ENCODE measurements at places on chromosomes 16 and 17.

DNA sequence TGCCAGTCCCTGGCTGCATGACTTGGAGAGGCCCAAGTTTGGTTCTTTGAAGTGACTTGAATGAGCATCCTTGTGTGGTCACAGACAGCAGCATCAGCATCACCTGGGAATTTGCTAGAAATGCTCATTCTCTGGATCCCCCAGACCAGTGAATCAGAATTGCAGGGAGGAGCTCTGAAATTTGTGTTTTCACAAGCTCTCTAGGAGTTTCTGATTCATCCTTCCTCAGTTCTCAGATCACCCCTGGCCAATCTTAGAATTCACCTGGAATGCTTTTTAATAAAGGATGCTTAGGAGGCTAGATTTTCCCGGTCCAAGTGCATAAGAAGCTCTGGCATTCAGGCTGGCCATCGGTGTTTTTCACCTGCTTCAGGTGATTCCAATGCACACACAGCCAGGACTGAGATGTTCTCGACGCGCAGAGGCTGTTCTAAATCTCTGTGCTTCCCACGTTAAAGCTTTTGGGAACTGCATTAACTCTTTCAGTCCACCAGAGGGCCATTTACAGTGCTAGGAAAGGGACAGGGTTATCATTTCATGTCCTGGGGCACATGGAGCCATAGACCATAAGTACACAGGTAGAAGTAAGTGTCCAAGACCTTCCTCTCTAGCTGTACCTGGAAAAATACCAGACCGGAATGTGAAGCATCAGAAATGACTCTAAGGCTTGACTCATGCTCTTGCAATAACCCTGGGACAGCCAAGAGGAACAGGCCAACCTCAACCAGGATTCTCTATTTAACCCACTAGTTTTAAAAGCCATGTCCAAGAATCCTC is 85.7 kb upstream of the XYLT1 start:
- peak; percentile 37 for DNase-seq

DNA sequence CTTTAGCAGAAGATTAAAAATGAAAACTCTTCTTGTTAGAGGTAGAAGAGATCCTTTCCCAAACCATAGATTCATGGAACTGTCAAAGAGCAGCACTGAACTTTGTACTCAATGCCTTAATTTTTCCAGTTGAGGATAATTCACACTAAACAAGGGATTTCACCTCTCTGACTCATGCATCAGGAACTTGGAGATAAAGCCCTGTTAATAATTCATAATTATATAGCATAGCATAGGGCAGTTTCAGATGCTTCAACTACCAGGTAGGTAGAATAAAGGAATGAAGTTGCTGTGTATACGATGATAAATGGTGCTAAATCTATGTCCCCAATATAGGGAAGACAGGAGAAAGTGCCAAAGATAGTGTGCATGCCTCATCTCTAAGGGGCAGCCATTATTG is 450.4 kb downstream of the MAF start:
- DNase-seq, result no peak

GRCh38 chr16:68091380-68092261 is 6.5 kb downstream of the NFATC3 start:
- peak; percentile 78 for DNase-seq

DNA sequence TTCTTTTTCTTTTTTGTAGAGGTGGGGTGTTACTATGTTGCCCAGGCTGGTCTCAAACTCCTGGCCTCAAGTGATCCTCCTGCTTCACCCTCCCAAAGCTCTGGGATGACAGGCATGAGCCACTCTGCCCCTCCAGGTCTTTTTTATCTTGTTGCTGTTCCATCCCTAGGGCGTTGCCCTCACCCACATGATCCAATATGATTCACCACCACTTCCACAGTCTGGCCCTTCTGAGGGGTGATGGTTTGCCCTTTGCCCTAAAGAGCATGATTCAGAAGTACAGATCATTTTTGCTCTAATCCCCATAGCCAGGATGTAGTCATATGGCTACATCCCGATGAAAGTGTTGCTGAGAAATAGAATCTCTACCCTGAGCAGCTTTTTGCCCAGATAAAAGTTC is 18.8 kb downstream of the STX4 start:
- DNase-seq, result peak; percentile 81

- DNase-seq, result no peak
Measured at GRCh38 chr17:79600681-79601131, 10.1 kb downstream of the RBFOX3 start.

DNA sequence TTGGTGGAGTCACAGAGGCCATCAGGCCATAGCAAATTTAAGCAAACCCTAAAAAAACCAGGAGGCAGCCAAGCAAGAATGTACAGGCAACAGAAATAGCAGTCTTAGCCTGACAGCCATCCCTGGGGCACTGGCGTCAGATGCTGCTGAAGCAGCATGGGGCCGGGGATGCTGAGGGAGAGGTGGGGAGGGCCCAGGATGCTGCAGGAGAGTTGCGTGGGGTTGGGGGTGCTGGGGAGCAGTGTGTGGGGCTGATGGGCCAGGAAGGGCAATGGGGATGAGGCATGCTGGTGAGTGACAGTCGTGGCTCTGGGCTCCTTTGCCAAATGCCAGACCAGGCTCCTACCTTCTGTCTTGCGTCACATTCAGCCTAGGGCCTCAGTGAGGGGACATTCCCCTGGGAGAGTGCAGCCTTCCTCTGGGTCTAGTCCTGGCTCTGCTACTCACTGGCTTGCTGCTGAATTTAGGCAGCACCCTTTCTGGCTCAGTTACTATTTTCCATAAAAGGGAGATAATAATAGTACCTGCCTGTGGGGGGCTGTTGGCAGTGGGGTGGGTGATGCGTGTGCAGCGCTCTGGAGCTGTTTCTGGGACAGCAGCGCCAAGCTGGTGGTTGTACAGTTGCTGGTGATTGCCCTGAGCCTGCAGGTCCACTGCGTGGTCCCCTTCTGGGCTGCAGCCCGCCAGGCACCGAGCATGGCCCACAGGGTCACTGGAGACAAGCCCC is 88.1 kb downstream of the AMFR start:
- no peak for DNase-seq

GRCh38 chr16:84190731-84191388 is at the start of gene ADAD2:
TSS of gene ADAD2 (plus strand) at chr16:84191157. CDS start at chr16:84191231, 74 bp downstream.
- DNase-seq, result no peak

DNA sequence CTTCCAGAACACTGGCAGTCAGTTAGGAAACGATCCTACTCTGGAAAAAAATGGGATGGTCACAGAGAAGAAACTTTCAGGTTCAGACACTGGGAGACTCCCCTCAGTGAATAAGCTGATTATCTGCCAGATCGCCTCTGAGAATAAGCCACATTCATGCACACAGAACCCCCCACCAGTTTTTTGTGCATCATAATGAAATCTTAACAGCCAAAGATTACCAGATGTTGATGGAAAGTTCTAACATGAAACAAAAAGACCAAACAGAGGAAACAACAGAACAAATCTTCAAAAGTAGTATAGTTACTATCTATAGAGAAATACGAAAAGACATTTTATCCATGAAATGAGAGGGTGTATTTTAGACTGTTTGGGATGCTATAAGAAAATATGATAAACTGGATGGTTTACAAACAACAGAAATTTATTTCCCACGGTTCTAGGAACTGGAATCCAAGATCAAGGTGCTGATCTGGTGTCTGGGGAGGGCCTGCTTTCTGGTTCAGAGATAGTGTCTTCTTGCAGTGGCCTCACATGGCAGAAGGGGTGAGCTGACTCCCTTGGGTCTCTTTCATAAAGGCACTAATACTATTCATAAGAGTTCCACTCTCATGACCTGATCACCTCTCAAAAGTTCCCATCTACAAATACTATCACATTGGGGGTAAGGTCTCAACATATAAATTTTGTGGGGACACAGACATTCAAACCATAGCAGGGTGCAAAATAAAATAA is 8.0 kb upstream of the AMZ2 start:
- no peak for DNase-seq

GRCh38 chr17:65684631-65685030 is 123.2 kb upstream of the AXIN2 start:
- peak; percentile 75 for DNase-seq

DNA sequence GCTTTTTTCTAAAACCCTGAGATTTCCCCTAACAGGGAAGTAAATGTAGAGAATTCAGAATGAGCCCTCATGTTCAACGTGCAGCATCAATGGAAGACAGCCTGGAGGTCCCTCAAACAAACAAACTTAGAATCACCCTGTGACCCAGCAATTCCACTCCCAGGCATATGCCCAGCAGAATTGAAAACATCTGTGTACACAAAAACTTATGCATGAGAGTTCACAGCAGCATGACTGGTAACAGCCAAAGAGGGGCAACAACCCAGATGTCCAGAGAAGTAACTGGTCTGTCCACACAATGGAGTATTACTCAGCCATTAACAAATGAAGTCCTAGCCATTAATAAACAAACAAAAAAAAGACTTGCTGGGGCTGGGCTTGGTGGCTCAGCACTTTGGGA is 252.7 kb downstream of the PARN start:
- DNase-seq, result peak; percentile 30

DNA sequence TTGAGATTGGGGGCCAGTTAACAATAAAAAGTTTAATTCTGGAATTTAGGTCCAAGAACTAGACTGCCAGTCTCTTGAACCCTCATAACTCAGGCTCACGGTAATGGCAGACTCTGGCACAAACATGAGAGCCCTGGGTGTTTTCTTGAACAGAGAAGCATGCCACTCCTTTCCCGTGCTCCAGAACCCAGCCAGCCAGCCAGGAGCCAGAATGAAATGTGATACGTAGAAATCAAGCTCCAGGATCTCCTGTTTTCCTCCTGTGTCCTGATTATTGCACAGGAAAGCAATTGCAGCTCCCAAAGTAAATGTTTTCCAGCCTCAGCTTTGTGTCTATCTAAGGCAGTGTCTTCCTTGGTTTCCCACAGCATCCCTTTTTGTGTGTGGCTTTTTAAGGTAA is 46.2 kb upstream of the NOL11 start:
- peak; percentile 13 for DNase-seq

DNA sequence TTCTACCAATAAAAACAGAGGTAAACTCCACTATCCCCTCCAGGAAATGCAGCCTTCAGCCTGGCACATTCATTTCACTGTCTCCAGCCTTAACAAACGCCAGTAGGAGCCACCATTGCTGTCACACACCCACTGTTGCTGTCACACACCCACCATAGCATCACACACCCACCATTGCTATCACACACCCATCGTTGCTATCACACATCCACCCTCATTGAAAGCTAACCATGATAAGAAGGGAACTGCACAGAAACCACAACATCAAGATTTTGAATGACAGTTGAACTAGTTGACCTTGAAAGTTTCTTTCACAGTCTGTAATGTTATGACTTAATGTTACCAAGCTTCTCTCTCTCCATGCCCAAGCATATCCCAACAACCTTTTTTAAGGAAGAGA is 38.1 kb downstream of the SHCBP1 start:
- no peak for DNase-seq

DNA sequence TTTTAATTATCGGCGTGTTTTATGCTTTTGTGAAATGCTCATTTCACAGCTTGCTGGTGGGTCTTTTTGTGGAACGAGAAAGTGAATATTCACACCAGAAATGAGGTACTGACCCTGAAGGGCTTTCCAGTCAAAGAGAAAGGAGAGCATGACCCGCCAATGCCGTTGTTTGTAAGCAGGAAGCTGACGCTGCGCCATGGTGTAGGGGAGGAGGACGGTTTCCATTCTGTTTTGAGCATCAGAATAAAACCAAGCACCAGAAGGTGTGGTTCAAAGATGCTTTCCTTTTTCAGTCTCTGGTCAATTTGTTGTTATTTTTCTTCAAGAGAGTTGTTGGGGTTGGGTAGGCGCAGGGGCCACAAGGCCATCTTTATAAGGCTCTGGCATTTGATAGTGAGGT is 669.3 kb downstream of the WWOX start:
- no peak for DNase-seq

DNA sequence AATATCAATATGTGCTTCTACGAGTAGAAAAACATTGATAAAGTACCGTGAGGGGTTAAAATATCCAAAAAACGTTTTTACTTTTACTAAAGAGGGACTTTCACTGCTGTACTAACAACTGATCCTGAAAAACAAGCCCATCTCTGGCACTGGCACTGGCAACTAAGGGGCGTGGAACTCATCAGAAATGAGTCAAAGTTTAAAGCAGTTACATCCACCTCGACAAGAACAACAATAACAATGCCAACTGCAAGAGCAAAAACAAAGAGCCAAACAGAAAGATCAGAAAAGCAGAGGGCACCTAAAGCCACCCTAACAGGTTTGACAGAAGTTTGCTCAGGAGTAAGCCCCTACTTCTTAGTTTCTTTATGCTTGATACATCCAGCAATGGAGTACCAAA is 13.1 kb downstream of the MBTPS1 start:
- peak; percentile 26 for DNase-seq

DNA sequence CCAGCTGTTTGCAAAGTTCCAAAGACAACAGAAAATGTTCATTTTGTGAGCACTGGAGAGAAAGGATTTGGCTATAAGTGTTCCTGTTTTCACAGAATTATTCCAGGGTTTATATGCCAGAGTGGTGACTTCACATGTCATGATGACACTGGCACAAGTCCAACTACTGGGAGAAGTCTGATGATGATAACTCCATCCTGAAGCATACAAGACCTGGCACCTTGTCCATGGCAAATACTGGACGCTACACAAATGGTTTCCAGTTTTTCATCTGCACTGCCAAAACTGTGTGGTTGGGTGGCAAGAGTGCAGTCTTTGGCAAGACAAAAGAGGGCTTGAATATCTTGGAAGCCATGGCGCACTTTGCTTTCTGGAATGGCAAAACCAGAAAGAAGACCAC is 385.0 kb downstream of the CDH11 start:
- no peak for DNase-seq

DNA sequence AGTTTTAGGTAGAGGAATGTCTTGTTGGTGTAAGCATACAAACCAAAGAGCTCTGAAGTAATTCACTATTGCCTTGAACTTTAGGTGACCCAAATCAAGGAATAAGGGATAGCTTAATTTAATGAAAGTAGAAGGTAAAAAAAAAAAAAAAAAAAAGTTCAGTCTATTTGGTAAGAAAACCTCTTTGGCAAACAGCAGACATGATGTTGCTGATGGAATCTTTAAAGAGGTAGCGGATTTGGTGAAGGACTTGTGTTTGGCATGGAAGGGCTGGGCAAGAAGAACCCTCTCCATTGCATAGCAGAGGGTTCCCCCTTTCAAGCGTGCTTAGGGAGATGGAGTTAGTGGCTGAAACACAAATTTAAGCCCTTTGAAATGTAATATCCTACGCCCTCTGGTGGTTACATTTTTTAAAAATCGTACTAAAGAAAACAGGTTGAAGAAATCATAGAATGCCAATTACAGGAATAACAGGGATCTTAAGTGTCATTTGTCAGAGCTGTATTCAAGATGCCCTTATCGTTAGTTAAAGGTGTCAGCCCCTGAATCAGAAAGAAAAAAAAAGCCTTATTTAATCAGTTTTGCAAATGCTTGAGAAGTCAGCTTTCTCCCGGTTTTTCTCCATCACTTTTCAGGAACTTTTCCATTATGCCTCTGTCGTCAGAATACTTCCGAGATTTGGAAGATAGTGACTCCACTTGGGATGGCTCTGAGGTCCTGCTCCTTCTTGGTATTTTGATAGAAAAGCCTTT is 383.1 kb downstream of the KCNJ2 start:
- DNase-seq, result peak; percentile 72

GRCh38 chr17:4789951-4790704 is 1.4 kb downstream of the GLTPD2 start:
- peak; percentile 88 for DNase-seq

- DNase-seq, result no peak
Measured at GRCh38 chr16:49923411-49923810, 67.5 kb upstream of the ZNF423 start.

Data from cardiac fibroblast (primary cell).